Cortex of kidney (tissue), 1 donor: ENCODE measurements at places on chromosomes 4 and X.

GRCh38 chr4:153223930-153224329 is 19.7 kb downstream of the TRIM2 start:
- no peak for DNase-seq

GRCh38 chrX:135295238-135295943 is 13.9 kb upstream of the ETDC start:
- DNase-seq = no peak

- DNase-seq = no peak
Measured at GRCh38 chr4:120526033-120526432, 396.5 kb downstream of the PRDM5 start.

GRCh38 chr4:74284053-74284452 is 24.2 kb upstream of the EPGN start:
- DNase-seq = no peak

DNA sequence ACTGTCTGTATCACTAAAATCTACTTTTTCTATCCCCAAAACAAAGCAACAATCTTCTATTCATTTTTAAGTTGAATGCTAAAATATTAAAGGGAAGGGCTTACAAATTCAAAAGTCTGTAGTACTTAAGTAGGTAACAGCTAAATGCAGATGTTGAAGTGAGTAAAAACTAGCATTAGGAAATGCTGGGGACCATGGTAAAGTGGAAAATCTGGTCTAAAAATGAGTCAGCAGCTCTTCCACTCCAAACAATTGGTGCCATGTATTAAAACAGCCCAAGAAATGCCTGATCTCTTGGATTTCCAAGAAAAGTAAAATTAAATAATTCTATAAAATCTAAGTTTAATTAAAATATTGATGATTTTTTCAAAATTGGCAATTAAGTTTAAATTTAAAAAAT is 73.3 kb upstream of the PPP3CA start:
- no peak for DNase-seq

- DNase-seq = no peak
Measured at GRCh38 chr4:151169900-151170299, 70.5 kb downstream of the RPS3A start.

GRCh38 chr4:79588679-79589078 is 180.7 kb upstream of the GK2 start:
- no peak for DNase-seq

DNA sequence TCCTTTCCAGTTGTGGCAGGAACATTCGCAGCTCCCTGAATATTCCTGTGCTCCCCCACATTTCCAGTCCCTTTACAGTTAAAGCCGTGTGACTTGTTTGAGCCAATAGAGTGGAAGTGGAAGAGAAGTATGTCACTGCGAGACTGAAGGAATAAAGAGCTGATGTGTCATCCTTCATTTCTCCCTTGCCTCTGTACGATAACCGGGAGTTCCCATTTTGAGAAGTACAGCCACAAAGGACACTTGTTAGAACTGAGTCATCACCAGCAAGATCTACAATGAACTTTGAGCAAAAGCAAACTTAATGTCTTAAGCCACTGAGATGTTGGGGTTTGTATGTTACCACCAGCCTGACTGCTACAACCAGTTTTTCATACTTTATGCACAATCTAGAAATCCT is 92.3 kb downstream of the SPRY1 start:
- no peak for DNase-seq

- DNase-seq = no peak
Measured at GRCh38 chr4:108058685-108059440, 69.2 kb downstream of the HADH start.

GRCh38 chr4:19930742-19931141 is 321.0 kb upstream of the SLIT2 start:
- no peak for DNase-seq

- DNase-seq = no peak
Measured at GRCh38 chrX:63934160-63934559, 149.1 kb upstream of the ARHGEF9 start.

GRCh38 chr4:185822791-185823190 is 10.8 kb upstream of the SORBS2 start:
- no peak for DNase-seq

GRCh38 chrX:121931567-121931966 is 884.2 kb downstream of the GLUD2 start:
- DNase-seq = no peak

DNA sequence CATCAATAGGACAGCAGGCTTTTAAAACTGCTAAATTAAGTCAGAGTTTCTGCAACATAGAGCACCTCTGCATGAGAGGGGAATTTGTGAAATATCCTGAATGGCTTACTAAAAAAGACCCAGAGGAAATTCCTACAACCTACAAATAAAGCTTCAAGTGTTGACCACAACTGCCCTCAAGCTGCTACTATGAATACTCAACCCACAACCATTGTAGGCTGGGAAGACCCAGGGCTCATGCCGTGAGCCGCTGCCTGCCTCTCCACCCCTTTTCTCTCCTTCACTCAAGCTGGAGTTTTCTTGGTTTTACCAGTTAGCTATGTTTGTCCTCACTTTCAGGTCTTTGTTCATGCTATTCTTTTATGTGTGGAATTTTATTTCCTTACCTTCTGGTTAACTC is 151.6 kb downstream of the EMCN start:
- DNase-seq = no peak

DNA sequence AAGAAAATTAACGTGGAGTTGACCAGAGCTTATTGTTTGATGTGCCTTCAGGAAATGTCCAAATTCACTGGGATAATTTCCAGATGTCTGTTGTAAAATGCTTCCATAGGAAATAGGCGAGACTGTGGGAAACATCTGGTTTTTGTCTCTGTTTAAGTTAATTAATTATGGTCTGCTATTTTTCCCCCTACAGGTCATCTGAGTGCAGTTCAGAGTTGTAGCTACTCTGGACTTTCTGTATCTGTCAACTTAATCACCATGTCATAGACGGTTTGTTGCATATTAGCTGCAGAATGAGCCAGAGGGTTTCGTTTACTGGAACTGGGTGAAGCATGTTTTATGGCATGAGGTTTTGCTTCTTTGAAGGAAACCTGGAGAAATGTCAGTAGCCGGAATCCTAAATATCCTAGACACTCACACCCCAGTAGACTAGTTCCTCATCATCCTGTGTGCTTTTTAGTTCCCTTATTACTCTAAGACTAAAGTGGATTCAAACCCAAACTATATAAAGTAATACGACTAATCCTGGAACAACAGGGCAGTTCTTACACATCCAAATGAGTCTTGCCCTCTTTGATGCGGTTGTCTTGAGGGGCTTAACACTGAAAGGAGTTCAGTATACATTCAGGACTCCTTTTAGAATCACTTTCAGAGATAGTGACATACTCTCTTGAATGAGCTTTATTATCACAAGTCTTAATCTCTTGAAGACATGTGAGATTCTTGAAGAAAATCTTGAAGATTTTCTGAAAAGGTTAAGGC is 62.5 kb downstream of the PPEF1 start:
- DNase-seq = no peak

DNA sequence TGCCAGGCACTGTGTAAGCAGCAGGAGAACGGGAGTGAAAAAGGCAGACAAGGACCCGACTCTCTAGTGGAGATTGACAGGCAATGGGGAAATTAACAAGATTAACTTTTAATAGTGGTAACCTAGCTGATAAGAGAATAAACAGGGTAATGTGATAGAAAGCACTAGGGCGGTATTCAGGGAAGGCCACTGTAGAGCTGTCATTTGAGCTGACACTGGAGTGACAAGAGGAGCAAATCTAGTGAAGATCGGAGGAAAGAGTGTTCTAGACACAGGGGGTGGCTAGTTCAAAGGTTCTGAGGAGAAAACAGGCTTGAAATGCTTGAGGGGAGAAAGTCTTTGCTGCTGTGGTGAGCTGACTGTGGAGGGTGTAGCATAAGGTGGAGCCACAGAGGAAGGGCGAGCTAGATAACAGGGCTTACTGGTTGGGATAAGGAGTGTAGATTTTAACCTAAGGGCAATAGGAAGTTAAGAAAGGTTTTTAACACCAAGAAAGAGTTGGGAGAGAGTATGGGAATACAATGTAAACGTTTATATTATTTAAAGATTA is 122.8 kb downstream of the SLC10A7 start:
- no peak for DNase-seq

- DNase-seq = no peak
Measured at GRCh38 chr4:140856621-140857062, 100.5 kb upstream of the TBC1D9 start.

DNA sequence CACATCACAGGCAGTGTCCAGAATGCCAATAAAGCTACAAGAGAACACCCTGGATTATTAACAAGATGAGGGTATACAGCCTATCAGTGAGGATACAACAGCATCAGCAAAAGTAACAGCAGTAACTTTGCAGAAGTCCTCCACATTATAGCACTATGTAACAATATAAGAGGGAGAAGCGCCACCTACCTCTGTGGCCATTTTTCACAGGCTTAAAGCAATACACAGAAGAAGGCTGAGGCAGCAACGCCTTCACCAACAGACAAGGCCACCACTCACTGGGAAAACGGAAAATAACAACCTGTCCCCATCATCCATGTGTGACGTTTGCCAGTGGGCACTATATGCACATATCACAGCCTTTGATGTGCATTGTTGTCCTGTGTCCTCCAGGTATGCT is 12.5 kb downstream of the RTL8B start:
- DNase-seq = no peak

- DNase-seq = no peak
Measured at GRCh38 chrX:22135994-22136684, 104.0 kb downstream of the PHEX start.

GRCh38 chr4:2248044-2248780 is 6.3 kb upstream of the HAUS3 start:
- DNase-seq = no peak

DNA sequence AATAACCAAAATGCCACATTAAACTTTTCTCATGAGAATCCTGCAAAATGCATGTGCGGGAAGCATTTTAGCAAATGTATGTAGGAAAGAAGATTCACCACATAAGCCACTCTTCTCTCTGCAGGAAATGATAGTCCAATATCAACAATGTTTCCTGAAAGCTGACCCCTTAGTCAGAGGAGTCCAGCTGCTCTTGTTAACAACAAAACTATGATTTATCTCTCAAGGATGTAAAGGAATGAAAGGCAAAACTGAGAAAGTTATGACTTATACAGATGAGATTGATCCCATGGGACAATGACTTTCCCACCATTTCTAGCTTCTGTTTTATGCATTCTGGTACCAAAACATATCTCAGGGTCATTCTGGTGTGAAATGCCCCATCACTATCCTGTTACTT is 125.0 kb upstream of the EDNRA start:
- no peak for DNase-seq

DNA sequence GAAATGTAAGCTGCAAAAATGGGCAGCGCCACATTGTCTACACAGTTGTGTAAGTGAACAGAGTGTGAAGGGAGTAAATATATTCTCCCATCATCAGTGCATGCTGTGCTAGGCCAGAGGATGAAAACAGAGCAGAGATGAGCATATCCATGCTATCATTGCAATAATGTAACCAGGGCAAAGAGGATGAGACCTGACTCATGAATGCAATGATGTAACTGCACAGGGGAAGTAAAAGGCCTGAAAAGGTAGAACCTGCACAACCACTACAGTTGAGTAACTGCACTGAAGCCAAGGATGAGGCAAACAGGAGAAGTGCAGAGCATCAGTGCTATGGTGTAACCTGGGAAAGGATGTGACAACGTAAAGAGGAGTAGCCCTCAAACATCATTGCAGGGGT is 220.4 kb upstream of the FAM47C start:
- no peak for DNase-seq

- DNase-seq = no peak
Measured at GRCh38 chr4:113327494-113327893, 278.0 kb downstream of the ANK2 start.

DNA sequence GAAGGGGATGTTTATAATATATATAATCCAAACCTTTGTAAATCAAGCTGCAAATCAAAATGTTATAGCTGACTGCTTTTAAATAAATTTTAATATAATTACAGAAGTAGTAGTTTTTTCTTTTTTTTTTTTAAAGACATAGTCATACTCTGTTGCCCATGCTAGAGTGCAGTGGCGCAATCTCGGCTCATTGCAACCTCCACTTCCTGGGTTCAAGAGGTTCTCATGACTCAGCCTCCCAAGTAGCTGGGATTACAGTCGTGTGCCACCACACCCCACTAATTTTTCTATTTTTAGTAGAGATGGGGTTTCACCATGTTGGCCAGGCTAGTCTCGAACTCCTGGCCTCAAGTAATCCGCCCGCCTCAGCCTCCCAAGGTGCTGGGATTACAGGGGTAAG is 178.7 kb downstream of the FBXW7 start:
- DNase-seq = no peak

DNA sequence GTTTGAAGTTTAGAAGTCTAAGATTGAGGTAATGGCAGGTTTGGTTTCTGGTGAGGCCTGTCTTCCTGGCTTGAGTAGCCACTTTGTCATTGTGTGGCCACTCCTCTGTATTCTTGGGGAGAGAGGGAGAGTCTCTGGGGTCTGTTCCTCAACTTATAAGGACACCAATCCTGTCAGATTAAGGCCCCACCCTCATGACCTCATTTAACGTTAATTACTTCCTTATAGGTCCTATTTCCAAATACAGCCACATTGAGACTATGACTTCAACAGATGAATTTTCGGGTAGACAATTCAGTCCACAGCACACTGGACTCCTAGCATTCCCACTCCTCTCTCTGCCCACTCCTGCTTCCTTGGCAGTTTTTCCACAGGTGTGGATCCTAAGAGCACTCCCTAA is 350.8 kb upstream of the CASK start:
- no peak for DNase-seq

- no peak for DNase-seq
Measured at GRCh38 chr4:23085249-23085568, 392.5 kb downstream of the GBA3 start.

- no peak for DNase-seq
Measured at GRCh38 chr4:176185051-176185450, 10.3 kb downstream of the SPATA4 start.

DNA sequence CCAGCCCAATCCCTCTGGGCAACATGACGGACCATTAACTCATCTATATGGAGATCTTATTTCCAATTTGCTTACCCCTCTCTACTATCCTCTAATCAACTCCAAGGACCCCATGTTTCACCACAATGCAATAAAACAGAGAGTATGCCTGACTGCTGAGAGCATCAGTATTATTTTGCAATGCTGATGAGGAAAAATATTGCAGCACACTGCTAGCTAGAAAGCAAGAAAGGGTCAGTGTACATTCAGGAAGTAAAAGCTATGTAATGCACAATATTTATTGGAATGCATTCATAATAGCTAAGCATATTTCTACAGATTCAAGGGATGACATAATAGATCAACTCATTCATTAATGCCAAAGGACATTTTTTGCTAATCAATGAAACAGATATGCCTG is 33.2 kb downstream of the ARAP2 start:
- DNase-seq = no peak

- DNase-seq = no peak
Measured at GRCh38 chrX:143683486-143683885, 37.1 kb downstream of the SPANXN2 start.

GRCh38 chr4:170035845-170036244 is 9.7 kb upstream of the MFAP3L start:
- DNase-seq = no peak

- DNase-seq = no peak
Measured at GRCh38 chr4:89411539-89412309, 104.1 kb upstream of the GPRIN3 start.
